A549 treated with RU486 at 1 μM for 4 hours (cell line): ENCODE measurements at places on chromosomes 11 and 22. TPM values are rescaled to one million over a fixed set of nuclear protein-coding genes. Genes with fewer than 3 reads are reported as not detected.

The MAP6 gene
- total RNA-seq, result 1.5 to 2.0 TPM (median 1.7 TPM) in 5 replicates

The GRAMD1B gene
- 30.1 to 45.4 TPM (median 45.4 TPM) in 5 replicates for total RNA-seq

The PATE2 gene
- not detected in 5 replicates for total RNA-seq

The MGAT3 gene
- total RNA-seq, result 0.23 to 0.57 TPM (median 0.36 TPM) in 5 replicates

The AIFM3 gene
- 1.0 to 4.8 TPM (median 3.3 TPM) in 5 replicates for total RNA-seq

The KRTAP5-2 gene
- not detected in 5 replicates for total RNA-seq

The ART5 gene
- total RNA-seq, result 0.17 to 0.32 TPM (median 0.29 TPM) in 5 replicates
